Suppressor macrophage treated with lipopolysaccharide for 4 hours (primary cell): ENCODE measurements at places on chromosomes 16 and 17.

- no peak for DNase-seq
These were observed 250.6 kb upstream of the ZFHX3 start for GRCh38 chr16:73298562-73298961.

- DNase-seq: no peak
These were observed 31.5 kb downstream of the GINS2 start for GRCh38 chr16:85657267-85657650.

GRCh38 chr16:28865001-28865688 lies 1.5 kb downstream of the SH2B1 start:
- DNase-seq: no peak

DNA sequence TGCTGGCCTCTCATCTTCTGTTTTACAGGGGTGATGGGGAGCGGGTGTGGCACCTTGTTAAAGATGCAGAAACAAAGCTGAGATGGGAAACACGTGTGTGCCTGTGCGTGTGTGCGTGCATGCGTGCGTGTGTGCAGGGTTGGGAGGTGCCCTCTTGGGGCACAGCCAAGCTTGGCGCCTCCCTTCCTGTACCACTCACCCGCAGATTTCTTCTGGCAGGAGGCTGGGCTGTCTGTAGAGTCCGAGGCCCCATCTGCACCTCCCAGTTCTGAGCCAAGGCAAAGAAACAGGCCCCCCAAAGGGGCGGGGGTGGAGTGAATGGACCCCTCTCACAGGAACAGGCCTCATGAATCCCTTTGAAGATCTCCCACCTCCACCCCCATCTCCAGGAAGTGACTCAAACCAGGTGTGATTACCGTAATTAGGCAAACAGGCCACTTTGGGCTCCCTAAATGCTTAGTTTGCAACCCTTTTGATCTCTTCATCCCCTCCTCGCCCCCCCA lies 20.9 kb downstream of the TNS4 start:
- DNase-seq: no peak

GRCh38 chr17:79811011-79811867 lies 14.4 kb upstream of the CBX8 start:
- DNase-seq: peak; percentile 54

DNA sequence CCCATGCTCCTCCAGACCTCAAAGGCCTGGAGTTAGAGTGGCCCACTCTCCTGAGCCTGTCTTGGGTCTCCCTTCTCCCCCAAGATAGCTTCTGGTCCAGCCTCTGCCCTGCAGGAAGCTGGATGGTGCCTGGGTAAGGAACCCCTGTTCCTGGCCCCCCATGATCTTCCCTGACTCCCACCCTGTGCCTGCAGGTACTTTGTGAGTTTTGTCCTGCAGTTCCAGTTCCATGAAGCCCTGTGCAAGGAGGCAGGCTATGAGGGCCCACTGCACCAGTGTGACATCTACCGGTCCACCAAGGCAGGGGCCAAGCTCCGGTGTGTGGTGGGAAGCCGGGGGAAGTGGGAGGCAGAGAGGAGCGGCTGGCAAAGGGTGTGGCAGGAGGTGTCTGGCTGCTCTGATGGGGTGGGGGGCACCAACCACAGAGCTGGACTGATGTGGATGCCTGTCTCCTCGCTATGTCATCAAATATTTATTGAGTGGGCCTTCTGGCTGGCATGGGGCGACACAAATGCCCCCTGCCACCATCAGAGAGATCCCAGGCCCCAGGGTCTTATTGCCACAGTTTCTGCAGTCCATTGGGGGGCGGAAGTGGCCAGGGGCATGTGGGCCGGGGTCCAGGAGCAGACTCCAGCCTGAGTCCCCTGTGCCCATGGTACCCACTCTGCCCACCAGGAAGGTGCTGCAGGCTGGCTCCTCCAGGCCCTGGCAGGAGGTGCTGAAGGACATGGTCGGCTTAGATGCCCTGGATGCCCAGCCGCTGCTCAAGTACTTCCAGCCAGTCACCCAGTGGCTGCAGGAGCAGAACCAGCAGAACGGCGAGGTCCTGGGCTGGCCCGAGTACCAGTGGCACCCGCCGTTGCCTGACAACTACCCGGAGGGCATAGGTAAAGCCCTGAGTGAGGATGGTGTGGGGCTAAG lies 7.1 kb downstream of the ACE start:
- DNase-seq: no peak

GRCh38 chr17:2050300-2051060 lies 4.4 kb upstream of the HIC1 start:
- DNase-seq: peak; percentile 82

DNA sequence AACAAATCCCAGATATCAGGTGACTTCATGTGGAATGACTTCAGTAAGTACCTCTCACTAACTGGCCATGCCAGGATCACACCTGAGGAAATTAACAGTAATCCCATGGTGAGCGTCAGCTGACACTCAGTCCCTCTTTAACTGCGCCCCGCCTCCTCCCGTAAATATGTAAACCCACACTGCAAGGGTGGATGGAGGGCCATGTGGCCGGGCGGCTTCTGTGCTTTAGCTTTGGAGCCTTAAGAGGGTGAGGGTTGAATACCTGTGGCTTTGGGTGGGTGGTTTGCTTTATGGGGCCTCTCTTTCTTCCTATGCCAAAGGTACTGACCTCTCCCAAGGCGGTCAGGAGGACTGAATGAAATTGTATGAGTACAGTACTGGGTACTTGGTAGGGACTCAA lies 141.7 kb downstream of the MRM1 start:
- DNase-seq: no peak

DNA sequence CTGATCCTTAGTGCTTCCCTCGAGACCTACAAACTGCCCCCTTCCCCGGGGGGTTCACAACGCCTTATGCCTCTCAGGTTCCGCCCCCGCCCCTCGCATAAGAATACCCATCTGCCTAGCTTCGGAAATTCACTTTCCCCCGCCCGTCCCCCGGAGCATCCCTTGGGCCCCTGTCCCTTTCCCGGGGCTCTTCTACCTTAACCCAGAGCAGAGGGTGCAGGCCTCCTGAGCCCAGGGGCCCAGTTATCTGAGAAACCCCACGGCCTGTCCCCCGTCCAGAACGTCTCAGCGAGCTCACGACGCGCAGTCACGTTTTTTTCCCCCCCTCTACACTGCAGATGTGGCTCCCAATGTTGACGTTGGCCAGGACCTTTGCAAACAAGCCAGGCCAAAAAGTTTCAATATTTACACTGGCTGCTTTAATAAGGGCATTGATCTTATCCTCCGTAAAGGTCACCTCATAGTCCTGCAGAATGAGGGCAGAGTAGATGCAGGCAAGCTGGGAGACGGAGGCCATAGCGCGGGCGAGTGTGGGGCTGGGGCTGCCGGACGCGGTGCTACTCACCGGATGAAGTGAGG lies 1.4 kb upstream of the NBR1 start:
- no peak for DNase-seq

- DNase-seq: no peak
These were observed 21.4 kb downstream of the KIAA0513 start for GRCh38 chr16:85048921-85049562.

GRCh38 chr16:81530296-81530721 lies 85.7 kb downstream of the CMIP start:
- DNase-seq: no peak

GRCh38 chr17:2982854-2983253 lies 80.6 kb downstream of the OR1D5 start:
- DNase-seq: no peak

DNA sequence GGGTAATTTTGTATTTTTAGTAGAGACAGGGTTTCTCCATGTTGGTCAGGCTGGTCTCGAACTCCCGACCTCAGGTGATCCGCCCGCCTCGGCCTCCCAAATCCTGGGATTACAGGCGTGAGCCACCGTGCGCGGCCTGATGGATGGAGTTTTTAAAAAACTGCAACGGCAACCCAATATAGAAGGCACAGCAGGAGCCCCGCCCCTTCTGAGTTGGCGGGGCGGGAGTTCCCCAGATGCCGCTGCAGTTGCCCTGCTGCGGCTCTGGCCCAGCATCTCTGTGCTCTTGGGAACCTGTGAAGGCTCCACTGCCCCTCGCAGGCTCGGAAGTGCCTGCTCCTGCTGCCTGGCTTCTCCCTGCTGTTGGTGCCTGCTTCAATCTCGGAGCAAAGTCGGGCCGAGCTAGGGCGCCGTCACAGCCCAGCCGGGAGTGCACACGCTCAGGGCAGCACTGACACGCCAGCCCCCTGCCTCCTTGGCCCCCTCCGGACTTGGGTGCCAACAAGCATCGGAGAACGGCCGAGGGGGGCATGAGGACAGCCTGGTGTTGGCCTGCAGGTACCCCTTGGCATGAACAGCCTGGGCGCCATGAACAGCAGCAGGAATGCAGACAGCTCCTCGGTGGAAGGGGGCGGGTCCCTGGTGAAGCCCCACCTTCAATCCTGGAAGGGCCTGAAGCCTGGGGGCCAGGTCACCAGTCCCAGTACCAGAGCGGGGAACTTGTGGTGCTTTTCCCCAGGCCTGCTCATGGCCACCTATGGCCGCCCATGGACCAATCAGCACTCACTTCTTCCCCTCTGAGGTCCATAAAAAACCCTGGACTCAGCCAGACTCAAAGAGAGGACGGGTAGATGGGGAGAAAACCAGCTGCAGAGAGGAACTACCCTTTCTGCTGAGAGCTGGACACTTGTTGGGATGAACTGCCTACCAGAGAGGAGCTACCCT lies 2.3 kb upstream of the NT5M start:
- peak; percentile 68 for DNase-seq

- no peak for DNase-seq
These were observed 119.0 kb upstream of the HS3ST2 start for GRCh38 chr16:22694887-22695382.

DNA sequence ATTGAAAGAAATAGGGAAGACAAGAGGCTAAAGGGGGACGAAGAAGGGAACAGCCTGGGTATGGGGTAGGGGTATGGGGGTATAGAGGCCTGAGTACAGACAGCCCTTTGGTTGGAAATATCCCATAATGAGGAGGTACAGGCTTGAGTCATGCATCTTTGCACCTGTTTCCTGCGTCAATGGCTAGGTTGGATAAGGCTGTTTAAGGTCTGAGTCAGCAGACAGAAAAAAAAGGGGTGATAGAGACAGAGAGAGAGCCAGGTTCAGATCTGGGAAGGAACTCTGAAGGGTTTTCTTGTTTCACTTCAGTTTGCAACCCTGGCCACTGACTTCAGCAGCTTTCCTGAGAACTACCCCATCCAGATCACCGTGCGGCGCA lies 8.5 kb downstream of the FNDC8 start:
- DNase-seq: no peak

DNA sequence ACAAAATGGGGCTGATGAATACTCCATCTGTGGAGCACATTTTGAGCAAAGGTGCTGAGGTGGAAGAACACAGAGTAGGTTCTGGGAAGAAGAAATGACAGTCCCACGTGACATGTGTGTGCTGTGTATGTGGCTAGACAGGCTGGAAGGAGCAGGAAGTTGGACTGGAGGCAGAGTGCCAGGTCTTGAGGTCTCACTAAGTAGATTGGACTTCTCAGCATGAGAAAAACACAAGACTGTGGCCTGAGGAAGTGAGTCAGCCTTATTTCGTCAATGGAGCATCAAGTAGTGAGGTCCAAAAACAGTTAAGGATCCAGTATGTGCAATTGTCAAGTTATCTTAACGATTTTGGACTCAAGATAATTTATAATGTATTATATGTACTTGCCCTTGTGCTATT lies 736.5 kb downstream of the KCNJ2 start:
- no peak for DNase-seq

- no peak for DNase-seq
These were observed 40.0 kb downstream of the IL21R start for GRCh38 chr16:27441998-27442397.
